ENCODE measurements at places on chromosomes 1 and 21.

- no peak for DNase-seq
Measured at GRCh38 chr1:156115514-156116374, 1.2 kb downstream of the LMNA start.

- DNase-seq = no peak
Measured at GRCh38 chr1:168167806-168168205, 11.0 kb upstream of the TIPRL start.

DNA sequence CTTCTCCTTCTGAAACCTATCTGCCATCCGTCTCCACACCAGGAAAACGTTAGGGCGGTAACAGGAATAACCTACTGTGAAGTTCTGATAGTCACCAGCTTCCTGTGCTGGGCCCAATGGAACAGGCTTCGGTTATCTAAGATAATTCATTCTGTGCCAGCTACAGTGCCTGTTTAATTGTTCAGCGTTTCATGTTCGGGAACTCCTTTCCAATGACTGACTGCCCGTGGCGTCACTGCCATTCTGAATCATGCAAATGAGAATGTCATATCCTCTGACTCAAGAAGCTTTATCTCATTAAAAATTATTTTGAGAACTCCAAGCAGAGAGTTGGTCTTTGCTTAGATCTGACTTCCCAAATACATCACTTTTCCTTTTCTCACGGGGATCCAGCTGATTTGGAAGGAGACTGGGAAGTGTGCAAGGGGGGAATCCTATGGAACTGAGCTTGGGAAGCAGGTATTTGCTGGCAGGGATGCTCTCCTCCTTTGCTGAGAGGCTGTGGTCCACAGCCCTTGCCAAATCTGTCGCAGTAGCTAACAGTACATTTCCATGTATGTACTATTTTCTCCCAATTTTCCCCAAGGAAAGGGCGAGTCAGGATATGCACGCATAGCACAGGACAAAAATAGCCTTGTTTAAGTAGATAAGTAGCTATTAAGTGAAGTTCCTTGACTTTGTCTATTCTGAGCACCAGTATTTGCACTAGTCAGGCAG lies 358.7 kb downstream of the LTN1 start:
- DNase-seq = peak; percentile 12

GRCh38 chr1:151284013-151284577 lies 2.0 kb downstream of the ZNF687 start:
- DNase-seq = no peak

DNA sequence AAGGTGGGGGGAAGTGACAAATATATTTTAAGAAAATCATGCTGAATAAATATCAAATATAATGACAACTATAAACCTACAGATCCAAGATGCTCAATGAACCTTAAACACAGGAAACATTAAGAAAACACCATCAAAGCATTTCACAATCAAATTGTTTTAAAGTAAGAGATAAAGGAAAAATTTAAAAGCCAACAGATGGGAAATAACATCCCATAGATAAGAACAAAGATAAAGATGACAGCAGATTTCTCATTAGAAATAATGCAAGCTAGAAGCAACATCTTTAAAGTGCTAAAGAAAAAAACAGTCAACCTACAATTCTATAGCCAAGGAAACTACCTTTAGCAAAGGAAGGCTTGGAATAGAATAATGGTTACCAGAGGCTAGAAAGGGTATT lies 17.8 kb downstream of the MCOLN3 start:
- DNase-seq = no peak

GRCh38 chr1:83029050-83029449 lies 969.9 kb downstream of the TTLL7 start:
- no peak for DNase-seq

DNA sequence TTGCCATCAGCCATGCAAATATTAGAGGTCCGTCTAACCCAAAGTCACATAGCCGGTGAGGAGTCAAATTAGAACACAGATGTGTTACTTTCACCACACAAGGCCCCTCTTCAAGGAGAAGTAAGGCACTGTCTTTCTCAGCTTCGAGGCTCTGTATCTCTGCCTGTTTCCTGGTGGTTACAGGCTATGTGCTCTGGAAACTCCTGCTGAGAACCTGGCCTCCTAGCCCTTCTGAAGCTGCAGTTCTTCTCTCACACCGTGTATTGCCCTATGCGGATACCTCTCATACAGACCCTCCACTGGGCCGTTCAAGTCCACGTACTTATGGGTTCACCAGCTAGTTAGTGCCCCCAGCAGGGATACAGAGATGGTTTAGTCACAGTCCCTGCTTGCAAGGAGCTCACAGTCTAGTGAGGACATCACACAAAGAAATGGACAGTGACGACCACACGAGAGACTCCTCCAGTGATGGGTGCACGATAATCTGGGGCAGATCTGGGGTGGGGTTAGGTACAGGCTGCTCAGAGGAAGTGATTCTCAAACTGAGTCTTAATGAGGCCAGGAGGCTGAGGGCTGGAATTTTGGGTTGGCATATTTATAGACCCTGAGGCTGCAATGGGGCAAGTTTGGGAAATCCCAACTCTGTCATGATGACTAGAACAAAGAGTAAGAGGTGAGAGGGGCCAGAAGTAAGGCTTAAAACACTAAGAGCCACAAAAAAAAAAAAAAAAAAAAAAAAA lies 22.8 kb upstream of the ELOA start:
- no peak for DNase-seq

GRCh38 chr1:24047110-24047477 lies 64.8 kb downstream of the MYOM3 start:
- no peak for DNase-seq

DNA sequence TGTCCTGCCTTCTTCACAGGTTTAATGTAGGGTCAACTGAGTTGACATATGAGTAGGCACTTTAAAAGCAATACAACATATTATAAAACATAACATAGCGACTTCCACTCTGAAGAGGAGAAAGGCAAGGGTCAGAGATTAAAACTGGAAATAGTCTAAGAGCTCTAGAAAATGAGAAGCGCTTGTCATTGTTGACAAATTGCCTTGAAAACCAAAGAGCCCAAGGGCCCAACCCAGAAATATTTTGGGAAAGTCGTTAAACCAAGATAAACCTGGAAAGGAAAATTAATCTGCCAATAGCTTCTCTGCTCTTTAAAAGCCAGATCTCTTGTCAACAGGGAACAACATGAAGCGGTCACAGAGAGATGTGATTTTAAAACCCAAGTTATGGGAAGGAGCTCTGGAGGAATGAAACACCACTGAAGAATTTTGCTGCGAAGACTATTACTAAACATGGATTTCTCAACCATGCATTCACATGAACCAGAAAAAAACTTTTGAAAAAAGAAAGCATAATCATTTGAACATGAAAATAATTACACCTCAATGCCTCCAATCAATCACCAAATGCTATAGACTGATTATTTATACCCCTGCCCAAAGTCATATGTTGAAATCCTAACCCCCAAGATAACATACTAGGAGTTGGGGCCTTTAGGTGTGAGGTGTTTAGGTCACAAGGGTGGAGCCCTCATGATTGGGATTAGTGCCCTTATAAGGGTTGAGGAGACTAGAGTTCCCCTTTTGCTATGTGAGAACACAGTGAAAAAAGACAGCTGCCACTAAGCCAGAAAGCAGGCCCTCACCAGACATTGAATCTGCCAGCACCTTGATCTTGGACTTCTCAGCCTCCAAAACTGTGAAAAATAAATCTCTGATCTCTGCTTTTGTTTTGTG lies 33.0 kb upstream of the MTF1 start:
- DNase-seq = no peak

GRCh38 chr1:188708795-188709535 lies 1768.7 kb downstream of the BRINP3 start:
- DNase-seq = no peak

DNA sequence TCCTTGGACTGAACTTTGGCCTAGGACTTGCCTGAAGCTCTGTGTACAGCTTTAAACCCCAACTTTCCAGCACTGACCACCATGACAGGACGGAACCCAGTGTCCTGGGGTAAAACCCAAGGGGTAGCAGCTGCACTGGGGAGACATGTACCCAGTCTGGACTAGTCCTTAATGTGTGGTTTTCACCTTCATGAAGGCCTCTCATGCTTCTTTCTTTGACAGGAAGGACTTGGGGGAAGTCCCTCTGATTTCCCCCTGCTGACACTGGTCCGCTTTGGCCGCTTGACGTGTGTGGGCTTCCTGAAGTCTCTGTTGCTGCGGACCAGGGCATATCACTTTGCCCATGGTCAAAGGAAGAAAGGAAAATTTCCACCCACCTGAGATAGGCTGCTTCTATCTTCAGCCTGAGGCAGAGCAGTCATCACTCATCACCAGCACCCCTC lies 66.3 kb upstream of the PRDX6 start:
- DNase-seq = no peak

GRCh38 chr1:206742719-206743383 lies 27.7 kb upstream of the IL19 start:
- DNase-seq = no peak

GRCh38 chr1:20220036-20220435 lies 33.7 kb upstream of the PLA2G2C start:
- DNase-seq = no peak

GRCh38 chr1:214385428-214385827 lies 104.5 kb downstream of the SMYD2 start:
- no peak for DNase-seq

- DNase-seq = no peak
Measured at GRCh38 chr1:14866911-14867612, 268.6 kb downstream of the KAZN start.

DNA sequence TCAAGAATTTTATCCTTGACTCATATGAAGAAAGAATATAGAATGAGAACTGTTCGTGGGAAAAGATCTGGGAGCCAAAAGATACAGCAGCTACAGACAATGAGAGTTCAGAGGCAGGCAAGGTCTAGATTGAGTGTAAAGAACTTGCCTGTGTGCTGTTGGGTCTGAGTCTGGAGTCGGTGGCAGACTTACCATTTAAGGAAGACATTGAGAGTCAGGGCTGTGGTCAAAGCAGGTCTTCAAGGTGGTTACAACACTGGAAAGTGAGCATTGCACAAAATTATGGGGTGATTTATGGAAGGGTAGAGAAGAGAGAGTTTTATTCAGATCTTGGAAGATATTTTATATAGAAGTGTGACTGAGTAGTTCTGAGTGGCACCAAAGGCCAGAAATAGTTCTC lies 80.6 kb downstream of the TBX19 start:
- no peak for DNase-seq

- DNase-seq = no peak
Measured at GRCh38 chr1:190159146-190159545, 318.5 kb downstream of the BRINP3 start.

- no peak for DNase-seq
Measured at GRCh38 chr1:96313216-96313615, 408.4 kb upstream of the PTBP2 start.

DNA sequence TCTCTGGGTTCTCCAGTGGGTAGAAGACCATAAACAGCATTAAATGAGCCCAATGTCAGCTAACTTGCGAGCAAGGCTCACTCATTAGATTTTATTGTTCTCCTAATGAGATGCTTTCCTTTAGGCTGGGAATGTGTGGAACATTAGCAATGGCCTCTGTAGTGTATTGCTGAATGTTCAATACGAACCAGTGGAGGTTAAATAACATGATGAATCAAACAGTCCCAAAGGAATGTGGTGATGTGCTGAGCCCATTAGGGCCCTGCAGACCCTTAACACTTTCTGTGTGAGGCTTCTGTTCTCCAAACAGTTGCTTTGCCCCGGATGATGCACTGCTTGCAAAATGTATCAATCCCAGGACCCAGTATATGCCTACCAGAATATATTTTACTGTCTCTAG lies 225.5 kb downstream of the ATG4C start:
- no peak for DNase-seq

DNA sequence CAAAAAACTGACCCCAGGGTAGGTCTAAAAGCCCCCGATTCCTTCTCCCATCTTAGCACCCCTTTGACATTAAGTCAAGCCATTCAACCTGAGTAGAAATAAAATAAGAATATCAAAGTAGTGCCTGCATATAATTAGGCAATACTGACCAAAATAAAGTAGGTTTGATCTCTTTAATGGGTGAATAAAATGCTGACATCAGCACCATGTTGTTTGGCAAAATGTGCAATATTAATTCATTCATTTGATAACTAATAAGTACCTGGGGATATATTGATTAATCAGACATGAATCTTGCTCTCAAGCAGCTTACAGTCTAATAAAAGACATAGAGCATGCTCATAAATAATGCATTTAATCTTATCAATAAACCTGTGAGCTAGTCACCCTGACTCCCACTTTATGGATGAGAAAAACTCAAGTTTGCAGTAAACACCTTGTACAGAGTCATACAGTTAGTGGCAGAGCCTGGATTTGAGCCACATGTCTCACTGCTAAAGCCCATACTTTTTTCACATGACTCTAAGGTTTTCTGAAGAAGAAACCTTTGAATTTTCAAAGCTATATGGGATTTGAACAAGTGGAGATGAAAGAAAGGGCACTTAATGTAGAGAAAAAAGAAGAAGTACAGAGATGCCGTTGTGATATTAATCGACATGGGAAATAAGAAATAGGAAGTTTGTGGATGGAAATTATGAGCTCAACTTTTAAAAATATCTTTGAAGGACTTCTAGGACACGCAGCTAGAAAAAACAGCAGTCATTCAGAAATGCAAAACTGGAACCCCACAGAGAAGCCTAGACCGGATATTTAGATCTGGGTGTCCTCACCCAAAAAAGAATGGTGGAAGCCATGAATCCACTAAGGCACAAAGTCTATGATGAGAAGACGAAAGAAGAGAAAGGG lies 183.9 kb downstream of the TOMM20 start:
- DNase-seq = no peak

DNA sequence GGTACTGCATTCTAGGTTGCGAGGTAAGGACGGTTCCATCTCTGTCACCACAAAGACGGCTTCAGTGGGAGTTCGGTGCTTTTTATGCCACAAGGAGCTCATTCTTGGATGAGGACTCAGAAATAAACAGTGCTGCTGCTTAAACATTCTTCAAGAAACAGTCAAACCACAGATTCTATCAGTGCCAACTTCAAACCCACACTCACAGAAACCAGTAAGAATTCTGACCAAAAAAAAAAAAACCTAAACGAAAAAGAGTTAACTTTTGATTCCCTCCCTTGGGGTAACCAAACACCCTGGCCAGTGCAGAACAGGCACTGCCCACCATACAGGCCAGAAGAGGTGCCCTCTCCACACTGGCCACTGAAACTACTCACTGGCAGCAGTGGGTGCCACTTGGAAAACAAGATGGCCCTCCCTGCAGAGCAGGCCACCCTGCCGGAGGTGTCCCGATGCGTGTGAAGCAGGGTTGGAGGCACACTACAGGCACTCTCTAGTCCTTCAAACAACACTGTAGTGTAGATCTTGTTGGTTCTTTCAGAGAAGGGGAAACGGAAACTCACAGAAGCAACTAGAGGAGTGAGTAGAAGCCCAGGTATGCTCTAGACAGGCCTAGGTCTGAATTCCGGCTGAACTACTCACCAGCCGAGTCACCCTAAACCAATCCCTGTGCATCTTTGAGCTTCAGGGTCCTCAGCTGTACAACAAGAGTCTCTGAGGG lies 87.3 kb upstream of the TLR5 start:
- no peak for DNase-seq

- no peak for DNase-seq
Measured at GRCh38 chr1:156118177-156118868, 3.8 kb downstream of the LMNA start.

DNA sequence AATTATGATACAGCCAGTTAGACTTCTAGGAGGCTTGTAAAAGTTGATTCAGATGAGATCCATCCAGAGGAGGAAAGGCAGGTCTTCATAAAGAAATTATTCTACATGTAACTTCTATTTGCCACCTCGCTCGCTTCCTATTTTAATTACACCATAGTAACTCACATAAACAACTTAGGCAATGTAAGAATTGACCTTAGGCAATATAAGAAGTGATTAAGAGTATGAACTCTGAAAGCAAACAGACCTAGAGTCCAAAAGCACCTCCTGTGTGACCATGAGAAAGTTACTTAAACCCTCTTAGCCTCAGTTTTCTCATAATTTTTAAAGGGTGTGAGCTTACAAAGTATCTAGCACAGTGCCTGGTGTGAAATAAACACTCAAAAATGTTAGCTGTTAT lies 192.7 kb upstream of the NFIA start:
- DNase-seq = no peak
